ENCODE measurements at places on chromosomes 16 and 17.

- DNase-seq = no peak
Measured at GRCh38 chr17:65683428-65683827, 122.0 kb upstream of the AXIN2 start.

DNA sequence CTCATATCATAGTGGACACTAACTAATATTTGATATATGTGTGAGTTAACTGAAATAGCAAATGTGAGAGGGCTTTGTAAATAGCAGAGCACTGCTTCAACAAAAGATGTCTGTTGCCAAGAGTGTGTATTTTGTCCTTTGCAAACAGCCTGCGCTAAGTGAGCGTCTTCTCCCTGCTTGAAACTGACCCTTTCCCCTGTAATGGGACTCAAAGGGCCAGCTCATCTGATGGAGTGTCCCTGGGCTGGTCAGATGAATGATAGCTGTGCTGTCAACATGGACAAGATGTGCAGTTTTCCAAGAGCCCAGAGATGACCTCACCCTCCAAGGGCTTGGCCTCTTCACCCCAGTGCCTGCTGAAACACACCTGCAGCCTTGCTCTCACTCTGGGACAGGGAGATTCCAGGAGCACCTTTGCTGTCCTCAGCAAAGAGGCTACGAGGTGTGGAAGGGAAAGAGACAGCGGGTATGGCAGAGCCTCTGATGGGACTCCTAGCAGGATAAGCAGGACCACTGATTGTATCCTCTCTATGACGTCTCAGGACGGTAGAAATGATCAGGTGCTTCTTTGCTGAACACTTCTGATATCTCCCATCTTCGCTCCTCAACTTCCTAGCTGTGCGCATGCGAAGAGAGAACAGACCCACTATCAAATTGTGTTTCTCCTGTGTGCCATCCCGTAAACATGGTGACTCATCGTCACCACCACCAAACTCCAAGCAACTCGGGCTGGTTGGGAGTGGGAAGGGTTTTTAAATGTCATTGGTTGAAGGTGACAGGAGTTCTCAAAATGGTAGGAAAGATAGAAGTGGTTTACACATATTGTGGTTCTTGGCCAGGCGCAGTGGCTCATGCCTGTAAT, 35.8 kb upstream of the TBX2 start:
- no peak for DNase-seq

DNA sequence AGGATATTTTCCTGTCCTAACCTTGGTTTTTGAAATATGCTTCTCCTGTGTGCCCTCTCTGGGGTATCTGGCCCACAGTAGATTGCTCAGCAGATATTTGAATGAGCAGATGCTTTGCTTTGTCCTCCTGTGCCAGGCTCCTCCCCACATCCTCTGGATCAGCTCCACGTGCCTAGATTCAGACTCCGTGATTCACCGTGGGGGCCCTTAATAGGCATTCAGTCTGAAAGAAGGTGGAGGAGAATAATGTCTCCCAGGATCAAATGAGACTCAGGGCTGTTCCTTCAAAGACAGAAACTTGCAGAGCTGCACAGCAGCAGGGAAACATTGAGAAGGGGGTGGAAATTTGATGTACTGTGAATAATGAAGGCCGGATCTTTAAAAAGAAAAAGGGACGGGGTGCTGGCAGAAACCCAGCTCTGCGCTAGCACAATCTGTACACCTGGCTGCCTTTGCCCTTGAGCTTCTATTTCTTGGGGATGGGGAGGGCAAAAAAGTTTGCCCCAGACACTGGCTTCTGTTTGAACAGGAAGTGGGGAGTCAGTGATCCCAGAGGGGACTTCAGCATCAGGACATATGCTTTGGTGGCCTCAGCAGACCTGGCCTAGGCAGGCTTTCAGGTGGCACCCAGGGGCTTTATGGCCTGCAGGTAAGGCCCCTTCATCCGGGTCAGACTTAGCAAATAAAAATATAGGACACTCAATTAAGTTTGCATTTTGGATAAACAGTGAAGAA, 15.9 kb upstream of the SLC12A3 start:
- no peak for DNase-seq

DNA sequence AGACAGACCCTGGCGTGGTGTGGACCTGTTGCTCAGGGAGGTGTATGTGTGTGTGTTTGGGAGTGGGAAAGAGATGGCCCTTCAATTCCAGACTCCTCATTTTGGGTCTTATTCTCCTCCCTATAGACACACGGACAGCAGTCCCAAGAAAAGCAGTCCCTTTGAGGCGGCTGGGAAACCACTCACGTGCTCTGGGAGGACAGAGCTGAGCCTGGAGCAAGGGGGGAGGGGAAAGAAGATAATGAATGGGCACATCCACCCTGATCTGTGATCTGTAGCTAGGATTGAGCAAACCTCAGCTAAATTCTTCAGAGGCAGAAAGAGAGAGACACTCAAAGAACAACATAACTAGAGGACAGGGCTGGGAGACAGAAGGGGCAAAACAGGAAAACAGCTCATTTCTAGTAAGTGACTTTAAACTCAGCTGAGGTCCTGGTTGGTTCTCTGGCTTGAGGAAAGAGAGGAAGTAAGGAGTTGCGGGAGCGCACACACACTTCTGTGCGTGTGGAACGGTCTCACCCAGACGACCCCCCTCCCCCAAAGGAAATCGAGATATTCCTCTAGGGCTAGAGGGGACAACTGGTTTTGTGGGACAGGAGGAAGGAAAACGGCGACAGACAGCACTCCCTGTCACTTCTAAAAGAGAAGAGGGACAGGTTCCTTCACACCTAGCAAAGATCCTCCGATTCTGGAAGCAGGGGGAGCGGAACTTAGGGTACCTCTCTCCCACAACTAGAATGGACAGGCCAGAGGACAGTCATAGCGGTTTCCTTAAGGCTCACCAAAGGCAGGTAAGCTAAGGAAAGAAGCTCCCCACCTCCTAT, 658 bp downstream of the RAB5C start:
- DNase-seq = no peak

- no peak for DNase-seq
Measured at GRCh38 chr17:48483004-48483403, 47.8 kb downstream of the HOXB1 start.

DNA sequence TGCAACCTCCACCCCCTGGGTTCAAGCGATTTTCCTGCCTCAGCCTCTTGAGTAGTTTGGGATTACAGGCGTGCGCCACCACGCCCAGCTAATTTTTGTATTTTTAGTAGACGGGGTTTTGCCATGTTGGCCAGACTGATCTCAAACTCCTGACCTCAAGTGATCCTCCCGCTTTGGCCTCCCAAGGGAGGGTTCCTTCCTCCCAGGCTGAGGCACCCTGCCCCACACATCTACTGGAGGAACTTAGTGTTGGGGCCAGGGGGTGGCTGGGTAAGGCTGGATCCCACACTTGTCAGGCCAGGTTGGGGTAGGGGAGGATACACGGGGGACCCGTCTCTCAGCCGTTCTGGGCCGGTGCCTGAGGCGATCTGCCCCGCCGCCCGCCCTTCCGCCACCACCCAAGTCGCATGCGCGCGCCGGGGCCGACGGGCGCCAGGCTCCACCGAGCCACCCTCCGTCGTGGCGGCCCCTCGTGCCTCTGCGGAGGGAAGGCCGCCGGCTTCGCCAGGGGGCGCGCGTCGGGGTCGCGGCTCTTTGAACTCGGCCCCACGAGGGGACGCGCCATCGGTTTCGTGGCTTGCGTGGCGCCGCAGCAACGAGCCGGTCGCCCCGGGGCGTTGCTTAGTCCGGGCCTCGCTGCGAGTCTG, 15.9 kb downstream of the GRB7 start:
- DNase-seq = no peak

- no peak for DNase-seq
Measured at GRCh38 chr17:75516619-75517296, 430 bp downstream of the TSEN54 start.

GRCh38 chr16:82660966-82661365, 34.2 kb downstream of the CDH13 start:
- DNase-seq = no peak

DNA sequence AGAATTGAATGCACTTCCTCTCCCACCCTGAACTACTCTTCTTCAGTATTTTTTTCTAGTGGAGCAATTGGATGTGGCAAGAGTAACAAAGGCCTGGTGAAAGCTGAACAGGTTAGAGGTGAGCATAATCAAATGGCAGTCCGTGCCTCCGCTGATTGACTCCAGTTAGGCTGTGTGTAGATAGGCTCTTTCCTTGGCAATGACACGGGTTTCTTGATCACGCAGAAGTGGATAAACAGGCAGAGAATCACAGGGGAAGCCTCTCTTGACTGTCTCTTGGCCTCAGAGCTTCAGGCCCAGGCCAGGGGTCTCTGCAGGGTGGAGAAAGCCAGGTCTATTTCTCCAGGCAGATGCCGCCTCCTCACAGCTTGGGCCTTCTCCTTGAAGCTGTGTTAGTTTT, 4.2 kb downstream of the CD300LB start:
- DNase-seq = no peak

GRCh38 chr16:88798772-88799455, 4.7 kb upstream of the CDT1 start:
- no peak for DNase-seq

GRCh38 chr17:44556832-44557606, at the start of gene FZD2:
Gene FZD2 (plus strand): TSS chr17:44557484. CDS start chr17:44557689, 205 bp downstream.
- peak; percentile 92 for DNase-seq

DNA sequence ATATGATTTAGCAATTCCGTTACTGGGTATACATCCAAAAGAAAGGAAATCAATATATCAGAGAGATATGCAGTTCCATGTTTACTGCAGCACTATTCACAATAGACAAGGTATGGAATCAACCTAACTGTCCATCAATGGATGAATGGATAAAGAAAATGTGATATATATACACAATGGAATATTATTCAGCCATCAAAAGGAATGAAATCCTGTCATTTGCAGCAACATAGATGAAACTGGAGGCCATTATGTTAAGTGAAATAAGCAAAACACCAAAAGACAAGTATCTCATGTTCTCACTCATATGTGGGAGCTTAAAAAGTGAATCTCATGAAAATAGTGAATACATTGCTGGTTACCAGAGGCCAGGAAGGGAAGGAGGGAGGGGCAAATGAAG, 390.8 kb downstream of the ZFHX3 start:
- DNase-seq = no peak

- DNase-seq = no peak
Measured at GRCh38 chr17:76826330-76827068, 41.7 kb upstream of the MGAT5B start.

- no peak for DNase-seq
Measured at GRCh38 chr16:9422762-9423513, 331.5 kb downstream of the HAPSTR1 start.

GRCh38 chr17:39813631-39814030, 50.5 kb downstream of the IKZF3 start:
- DNase-seq = no peak

DNA sequence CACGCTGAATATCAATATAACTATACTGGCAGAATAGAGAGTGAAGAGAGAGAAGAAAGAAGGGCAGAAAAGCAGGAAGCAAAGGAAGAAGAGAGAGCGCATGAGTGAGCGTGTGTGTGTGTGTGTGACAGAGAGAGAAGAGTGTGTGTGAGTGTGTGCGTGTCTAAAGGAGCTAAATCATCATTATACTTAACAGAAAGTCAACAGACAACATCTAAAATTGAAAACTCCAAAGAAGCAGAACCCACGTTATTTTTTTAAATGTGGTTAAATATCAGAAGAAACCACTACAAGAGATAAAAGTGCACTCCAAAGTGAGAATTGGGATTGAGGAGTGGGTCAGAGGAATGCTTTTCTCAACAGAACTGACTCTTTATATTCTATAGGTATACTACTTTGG, 77.2 kb downstream of the BRIP1 start:
- no peak for DNase-seq

DNA sequence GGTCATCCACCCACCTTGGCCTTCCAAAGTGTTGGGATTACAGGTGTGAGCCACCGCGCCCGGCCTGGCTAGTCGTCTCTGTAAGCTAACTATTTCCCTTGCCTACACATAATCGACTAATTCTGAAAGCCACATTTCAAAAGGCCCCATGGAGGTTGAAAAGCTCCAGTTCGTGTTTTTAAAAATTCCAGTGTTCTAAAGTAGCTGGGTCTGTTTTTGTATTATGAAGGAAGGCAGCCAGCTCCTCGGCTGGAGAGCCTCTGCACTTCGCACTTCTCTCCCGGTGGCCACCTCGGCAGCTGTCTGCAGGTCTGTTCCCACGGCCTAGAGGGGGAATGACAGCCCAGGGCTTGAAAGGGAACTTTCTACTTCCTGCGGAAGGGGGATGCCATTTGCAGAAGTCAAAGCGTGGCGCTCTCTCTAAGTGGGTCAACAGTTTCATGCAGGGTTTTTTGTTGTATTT, 16.9 kb downstream of the HASPIN start:
- no peak for DNase-seq

GRCh38 chr17:50661795-50662391, 27.2 kb downstream of the ABCC3 start:
- no peak for DNase-seq

DNA sequence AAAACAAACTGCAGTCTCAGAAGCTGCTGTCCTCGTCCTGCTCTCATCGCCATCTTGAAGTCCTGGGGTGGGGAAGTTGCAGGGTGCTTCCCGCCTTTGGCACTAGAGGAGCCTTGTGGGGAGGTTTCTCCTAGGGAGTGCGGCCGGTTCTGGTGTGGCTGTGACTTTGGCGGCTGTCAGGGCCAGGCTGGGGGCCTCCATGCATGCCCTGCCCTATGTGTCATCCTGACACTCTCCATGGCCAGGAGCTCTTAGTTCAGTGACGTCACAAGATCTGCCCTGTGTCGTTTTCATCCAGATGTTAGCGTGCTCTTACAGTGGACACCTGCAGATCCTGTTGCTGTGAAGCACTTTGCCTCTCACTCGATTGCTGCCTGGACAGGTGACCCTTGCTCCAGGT, 49.6 kb downstream of the PLD6 start:
- DNase-seq = no peak

GRCh38 chr16:383326-384051, 1.7 kb upstream of the PGAP6 start:
- DNase-seq = no peak

DNA sequence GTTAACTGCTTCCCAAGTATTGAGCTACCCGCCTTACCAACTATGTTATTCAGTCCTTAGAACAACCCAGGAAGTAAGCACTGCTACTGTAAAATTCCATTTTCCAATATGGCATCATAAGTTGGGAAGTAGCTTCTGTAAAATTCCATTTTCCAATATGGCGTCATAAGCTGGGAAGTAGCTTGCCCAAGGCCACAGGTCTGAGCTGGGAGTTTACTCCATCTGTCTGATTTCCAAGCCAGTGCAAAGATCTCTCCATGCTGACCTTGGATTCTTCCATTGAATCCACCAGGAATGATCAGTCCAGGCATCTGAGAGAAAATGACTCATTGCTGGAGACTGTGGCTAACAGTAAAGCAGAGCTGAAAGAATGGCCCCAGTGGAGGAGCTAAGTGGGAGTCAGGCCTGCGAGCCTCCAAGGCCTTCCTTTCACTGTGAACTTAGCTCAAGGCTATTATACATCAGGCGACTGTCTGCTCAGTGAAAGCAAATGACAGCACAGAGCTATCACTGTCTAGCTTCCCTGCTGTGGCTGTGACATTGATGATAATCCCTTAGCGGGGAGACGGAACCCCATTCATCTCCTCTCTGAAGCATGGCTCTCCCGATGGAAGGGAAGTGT, 430.4 kb downstream of the HAPSTR1 start:
- no peak for DNase-seq
